ENCODE measurements at places on chromosomes 5 and 9.

DNA sequence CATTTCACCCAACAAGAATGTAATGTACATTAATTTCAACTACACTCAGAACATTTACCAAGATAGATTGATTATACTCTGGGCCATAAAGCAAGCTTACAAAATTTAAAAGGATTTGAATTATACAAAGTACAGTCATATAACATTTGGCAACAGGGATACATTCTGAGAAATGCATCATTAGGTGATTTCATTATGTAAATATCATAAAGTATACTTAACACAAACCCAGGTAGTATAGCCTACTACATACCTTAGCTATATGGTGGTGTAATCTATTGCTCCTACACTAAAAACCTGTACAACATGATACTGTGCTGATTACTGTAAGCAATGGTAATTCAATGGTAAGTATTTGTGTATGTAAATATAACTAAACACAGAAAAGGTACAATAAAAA, 202.9 kb downstream of the MPDZ start:
- no peak for DNase-seq

- no peak for DNase-seq
These were observed 63.2 kb downstream of the TTLL11 start for GRCh38 chr9:122029898-122030297.

- DNase-seq, result no peak
These were observed 416.1 kb upstream of the CTNND2 start for GRCh38 chr5:12320331-12320730.

GRCh38 chr9:120916991-120917880, 9.4 kb downstream of the TRAF1 start:
- DNase-seq, result peak; percentile 9

- no peak for DNase-seq
These were observed 25.0 kb upstream of the IL17B start for GRCh38 chr5:149403923-149404745.

GRCh38 chr5:131610198-131611063, 24.6 kb downstream of the RAPGEF6 start:
- no peak for DNase-seq

DNA sequence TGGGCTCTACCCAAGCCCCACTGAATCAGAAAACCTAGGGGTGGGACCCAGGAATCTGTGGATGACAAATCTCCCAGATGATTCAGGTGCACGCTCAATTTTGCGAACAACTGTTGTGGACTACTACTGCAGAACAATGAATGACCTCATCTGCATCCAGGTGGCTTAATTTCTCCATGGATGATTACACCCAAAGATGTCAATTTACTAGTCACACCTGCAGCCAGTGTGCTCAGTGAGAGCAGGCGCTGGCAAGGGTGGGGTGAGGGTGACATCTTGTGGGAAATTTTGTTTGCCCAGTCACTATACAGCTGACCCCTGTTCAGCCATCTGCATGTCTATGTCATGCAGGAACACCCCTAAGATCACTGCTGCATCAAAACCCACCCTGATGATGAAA, 118.2 kb downstream of the ENTREP1 start:
- no peak for DNase-seq

DNA sequence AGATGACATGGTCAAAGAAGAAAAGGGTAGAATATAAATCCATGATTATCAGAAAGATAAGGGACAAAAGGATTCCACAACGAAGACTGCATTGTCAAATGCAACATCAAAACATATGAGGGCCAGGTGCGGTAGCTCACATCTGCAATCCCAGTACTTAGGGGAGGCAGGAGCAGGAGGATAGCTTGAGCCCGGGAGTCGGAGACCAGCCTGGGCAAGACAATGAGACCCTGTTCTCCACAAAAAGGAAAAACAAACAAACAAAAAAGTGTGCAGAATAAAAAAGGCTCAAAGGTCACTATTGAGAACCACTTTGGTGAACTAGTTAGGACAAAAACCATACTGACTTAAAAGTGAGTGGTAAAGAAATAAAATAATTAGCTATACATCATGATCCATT, 60.2 kb upstream of the NR5A1 start:
- DNase-seq, result no peak

DNA sequence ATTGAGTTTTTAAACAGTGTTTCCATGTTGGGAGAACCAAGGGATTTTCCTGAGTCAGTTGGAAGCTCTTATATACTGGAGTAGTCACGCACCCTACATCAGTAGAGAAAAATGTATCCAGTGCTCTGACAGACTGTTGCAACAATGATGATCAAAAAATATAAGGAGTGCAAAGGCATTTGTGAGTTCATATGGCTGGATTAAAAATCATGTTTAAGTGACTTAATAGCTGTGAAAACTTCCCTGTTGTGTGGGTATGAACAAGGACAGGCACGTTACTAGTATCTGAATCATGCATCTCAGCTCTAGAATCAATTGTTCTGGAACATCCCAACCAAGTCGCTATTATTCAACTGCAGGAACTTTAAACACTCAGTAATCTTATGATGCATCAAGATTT, 229.7 kb downstream of the ROR2 start:
- DNase-seq, result no peak

DNA sequence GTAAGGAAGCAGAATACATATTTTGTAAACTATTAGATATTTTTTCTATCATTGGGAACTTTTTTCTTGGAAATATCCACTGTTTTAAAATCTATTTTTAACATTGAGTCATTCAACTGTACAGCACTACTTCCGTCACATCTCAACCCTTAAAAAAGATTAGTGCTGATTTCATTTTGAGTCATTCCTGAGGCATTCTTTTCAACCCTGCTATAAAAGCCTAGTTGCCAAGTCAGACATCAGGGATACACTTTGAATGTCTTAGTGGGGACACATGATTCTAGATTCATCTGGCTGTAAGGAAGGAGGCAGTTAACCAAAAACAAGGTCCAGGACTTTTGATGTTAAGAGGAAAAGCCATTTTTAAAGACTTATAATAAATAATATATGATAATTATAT, 160.9 kb downstream of the GIN1 start:
- no peak for DNase-seq

DNA sequence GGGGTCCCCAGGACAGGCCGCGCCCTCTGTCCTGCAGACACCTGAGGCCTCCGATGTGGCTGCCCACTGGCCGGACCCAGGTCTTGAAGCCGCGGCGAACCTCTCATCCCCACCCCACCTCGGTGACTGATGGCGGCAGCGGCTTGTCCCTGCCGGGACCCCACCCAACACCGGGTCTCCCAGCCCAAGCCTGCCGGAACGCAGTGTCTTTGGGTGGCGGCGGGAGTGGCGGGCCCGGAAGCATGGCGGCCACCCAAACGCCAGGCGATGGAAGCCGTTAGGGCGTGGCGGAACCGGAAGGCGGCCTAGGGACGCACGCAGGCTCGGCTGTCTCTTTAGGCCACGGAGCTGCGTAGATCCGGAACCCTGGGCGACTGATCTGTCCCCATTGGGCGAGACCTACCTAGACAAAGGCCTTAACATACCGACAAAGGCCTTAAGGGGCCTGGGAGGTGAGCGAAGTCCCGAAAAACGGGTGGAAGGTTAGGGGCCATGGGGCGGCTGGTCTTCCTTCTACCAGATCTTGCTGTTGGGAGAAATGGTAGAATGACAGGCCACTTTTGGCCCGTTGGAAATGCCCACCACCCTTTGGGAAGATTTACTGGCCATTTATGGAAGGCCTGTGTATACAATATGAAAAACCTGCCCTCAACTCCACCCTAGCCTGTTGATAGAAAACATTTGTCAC, 94.6 kb upstream of the SMC2 start:
- no peak for DNase-seq

Data from activated naive CD4-positive, alpha-beta T cell treated with anti-CD3 and anti-CD28 coated beads for 36 hours (primary cell).